ENCODE measurements at places on chromosomes 7 and 10.

- no peak for DNase-seq
Observed at GRCh38 chr7:124893140-124893827, 36.3 kb downstream of the POT1 start.

DNA sequence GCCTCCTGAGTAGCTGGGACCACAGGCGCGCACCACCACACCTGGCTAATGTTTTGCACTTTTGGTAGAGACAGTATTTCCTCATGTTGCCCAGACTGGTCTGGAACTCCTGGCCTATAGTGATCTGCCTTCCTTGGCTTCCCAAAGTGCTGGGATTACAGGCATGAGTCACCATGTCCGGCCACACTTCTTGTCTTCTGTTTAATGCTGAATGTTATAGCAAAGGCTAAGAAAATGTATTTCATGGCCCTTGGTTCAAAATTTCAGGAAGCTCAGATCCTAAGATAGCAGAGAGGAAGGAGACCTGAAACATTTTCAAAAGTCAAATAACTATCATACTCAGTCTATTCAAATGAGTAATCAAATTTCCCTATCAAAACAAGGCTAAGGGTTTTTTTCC is 229.6 kb downstream of the BAMBI start:
- DNase-seq, result no peak

DNA sequence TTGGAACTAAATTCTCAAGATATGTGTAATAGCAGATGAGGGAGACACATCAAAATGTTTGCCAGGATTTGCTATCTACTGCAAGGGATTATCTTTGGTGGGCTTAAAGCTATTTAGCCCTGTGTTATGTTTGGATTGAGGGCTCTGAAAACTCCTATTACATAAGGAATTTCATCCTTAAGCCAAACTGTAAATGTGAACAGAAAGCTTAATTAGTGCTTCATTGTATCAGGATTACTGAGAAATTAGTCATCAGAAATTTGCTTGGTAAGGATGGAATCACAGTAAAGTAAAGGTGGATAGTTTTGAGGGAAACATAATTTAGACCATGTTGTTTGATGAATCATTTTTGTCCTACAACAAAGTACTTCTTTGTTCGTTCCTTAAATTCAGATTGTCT is 8.3 kb downstream of the ANKRD7 start:
- DNase-seq, result no peak

- DNase-seq, result peak; percentile 53
Observed at GRCh38 chr7:151637781-151638261, 118.1 kb upstream of the RHEB start.

DNA sequence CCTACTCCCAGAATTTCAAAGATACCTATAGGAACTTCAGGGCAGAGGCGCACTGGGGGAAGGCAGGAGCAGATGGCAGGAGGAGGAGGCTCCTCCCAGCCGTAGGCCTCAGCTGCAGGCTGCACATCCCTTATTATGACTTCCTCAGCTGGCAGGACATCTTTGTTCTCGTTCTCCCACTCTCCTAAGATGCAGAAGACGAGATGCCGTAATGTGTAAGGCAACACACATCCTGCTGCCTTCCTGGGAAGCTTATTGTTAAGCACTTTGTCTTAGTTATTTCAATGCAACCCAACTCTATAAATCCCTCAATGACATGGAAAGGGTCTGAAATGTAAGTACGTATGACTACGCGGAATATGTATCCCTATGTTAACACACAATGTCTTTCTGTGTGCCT is 599.8 kb upstream of the MGMT start:
- no peak for DNase-seq

- no peak for DNase-seq
Observed at GRCh38 chr10:93656155-93656554, 43.8 kb downstream of the PDE6C start.

- DNase-seq, result no peak
Observed at GRCh38 chr7:3867863-3868262, 566.8 kb downstream of the SDK1 start.

Data from Right ventricle myocardium superior (tissue), 1 donor.